Stimulated activated CD8-positive, alpha-beta memory T cell treated with anti-CD3 and anti-CD28 coated beads, Interleukin-15, amount 100 ng/mL, for 4 hours (primary cell): ENCODE measurements at places on chromosomes 4 and X.

DNA sequence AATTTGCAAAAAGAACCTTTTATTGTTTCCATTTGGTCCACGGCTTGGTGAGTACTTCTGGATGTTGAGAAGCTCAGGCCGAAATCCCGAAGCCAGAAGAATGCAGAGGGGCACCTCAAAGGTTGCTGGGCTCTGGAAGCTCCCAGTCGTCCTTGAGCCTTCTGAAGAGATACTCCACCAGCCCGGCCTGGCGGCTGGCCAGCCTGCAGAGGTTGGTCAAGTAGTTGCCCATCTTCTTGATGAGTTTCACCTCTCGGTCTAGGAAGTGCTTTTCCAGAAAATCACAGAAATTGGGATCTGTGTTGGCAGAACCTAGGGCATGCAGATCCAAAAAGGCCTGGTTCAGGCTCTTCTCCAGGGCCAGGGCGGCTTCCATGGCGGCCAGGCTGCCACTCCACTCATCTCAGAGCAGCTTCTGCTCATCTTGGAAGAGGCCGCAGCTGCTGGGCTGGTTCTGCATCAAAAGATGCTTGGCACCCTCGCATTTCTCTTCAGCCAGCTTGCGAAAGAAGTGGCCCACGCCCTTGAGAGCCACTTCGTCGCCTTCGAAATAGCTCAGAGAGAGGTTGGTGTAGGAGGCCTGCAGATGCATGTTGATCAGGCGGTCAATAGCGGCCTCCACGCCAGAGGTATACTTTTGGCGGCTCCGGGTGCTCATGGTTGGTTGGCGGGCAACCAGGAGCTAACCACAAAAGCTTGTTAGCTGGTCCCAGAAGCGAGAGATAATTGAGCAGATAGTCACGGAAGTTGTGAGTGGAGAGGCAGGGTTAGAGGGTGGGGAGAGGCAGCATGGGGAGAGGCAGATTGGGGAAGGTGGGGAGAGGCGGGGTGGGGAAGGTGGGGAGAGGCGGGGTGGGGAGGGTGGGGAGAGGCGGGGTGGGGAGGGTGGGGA lies 76.5 kb upstream of the TSPAN7 start:
- no peak for DNase-seq

DNA sequence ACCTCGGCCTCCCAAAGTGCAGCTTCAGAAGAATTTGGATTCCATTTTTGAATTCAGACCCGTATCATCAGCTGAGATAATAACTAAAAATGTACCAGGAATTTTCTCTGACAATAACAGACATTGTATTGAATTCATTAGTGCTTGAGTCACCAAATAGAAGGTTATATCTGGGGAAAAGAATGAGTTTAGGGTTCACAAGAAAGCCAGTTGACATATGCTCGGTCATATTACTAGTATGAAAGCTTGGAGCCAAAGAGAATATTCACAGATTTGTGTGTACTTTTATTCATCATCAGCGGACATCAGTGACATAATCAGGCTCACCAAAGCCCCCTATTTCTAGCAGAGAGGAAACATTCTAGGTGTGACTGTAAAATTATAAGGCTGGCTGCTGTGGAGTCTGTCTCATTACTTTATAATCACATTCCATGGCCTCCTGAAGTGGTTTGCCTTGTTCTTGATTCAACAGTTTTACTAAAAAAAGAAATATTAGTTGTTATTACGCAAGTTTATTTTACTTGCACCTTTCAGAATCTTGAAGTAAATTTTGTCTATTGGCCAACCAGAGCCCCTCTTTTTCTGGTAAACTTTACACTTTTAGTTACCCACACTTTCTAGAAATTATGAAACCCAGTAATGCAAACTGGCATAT lies 14.6 kb upstream of the DCTD start:
- DNase-seq: no peak

DNA sequence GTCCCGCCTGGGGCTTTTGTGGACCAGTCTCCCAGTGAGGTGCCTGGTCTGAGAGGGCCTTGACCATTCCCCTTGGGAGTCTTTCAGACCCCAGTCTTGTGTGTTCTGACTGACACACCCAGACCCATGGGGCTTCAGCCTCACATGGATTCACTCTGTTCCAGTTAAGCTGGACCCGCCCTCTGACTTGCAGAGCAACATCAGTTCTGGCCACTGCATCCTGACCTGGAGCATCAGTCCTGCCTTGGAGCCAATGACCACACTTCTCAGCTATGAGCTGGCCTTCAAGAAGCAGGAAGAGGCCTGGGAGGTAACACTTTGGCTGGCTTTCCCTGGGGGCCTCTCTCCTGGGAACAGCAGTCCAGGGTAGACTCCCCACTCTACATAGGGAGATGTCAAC lies 6.8 kb downstream of the IL9R start:
- DNase-seq: no peak

- DNase-seq: no peak
Observed at GRCh38 chrX:140190441-140191108, 225.3 kb upstream of the CXorf66 start.

GRCh38 chrX:134161162-134161561 lies 75.8 kb upstream of the CCDC160 start:
- no peak for DNase-seq

DNA sequence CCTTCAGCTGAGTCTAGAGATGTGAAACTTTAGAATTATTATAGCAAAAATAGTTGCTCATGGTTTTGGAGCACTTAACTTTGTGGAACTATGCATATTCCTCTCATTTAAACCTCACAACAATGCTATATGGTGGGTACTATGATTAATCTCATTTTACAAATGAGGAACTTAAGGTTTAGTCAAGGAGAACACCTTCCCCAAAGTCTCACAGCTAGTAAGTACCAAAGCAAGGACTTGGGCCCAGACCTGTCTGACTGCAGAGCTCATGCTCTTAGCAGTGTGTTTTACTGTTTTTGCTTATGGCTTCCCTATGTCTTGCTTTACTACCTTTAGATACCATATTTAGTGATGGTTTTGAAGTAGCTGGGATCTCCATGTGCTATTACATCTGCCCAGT lies 5.1 kb downstream of the UBE2A start:
- no peak for DNase-seq

- DNase-seq: no peak
Observed at GRCh38 chr4:161517941-161518340, 645.9 kb downstream of the FSTL5 start.

GRCh38 chrX:74922922-74923543 lies 2.2 kb downstream of the NEXMIF start:
- no peak for DNase-seq

DNA sequence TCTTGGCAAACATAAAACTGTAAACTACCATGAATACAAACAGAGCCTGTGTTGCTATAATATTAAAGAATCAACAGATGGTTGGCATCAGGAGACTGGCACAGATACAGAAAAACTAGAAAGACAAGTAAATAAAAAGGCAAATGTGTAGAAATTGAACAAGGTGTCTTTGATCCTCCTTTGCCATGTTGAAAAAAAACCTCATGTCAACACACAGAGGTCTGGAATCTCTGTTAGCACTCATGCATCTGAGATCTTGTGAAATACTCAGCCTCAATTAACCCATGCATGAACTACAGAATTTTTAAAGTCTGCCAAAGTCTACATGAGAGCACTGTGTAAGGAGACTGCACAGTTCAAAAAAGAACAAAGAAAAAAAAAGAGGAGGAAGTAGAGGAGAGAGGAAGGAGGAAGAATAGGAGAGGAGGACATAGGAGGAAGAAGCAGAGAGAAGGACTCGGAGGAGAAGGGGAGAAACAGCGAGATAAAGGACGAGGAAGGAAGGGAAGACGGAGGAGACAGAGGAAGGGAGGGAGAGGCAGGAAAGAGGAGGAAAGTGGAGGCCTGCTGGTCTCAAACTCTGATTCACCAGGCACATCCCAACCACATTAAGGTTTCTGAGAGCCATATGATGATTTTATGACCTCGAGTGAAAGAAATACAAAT lies 52.8 kb downstream of the PRDM5 start:
- DNase-seq: no peak

DNA sequence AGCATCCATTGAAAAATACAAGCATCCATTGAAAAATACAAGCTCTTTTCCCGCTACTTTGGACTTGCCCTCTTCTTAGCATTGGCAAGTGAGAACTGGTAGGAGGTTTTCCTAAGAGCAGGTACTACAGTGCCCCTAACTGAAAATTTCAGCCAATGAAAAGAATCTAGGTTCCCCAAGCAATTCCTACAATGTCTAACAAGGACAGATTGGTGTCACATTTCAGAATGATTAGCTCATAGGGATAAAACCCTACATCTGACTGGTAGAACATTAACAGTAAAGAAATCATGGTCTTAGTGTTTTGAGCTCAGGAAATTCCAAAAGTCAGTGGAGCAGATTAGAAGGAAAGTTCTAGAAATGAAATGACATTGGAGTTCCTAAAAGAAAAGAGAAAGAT lies 68.6 kb upstream of the QRFPR start:
- DNase-seq: no peak

GRCh38 chrX:153397256-153397960 lies 3.7 kb downstream of the PNMA6E start:
- DNase-seq: no peak

- no peak for DNase-seq
Observed at GRCh38 chrX:129754056-129755024, 15.6 kb downstream of the XPNPEP2 start.

GRCh38 chr4:168604496-168605373 lies 107.9 kb downstream of the PALLD start:
- no peak for DNase-seq

- no peak for DNase-seq
Observed at GRCh38 chrX:153763298-153763932, 634 bp upstream of the PLXNB3 start.

GRCh38 chr4:102761296-102761701 lies 531 bp upstream of the MANBA start:
- no peak for DNase-seq

DNA sequence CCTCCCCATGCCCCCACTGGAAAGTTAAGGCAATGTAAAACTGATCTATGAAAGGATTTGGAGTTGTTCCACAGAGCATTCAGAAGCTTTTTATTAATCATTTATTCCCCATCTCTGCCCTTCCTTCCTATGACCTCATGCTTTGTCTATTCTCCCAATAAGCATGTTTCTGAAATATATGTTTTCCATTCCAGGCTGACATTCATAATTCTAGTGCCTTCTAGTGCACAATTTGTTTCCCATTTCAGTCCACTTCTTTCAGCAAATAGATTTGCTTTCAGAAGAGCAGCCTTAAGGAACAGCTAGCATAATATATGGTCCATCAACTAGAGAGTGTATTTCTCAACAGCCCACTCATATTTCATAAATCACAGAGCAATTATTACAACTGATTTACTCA lies 77.1 kb upstream of the ATXN3L start:
- no peak for DNase-seq

GRCh38 chrX:40488296-40488695 lies 92.5 kb upstream of the ATP6AP2 start:
- DNase-seq: no peak

GRCh38 chr4:145168581-145169187 lies 11.7 kb downstream of the OTUD4 start:
- no peak for DNase-seq
